ENCODE measurements at places on chromosomes 5 and 9. TPM values are rescaled to one million over a fixed set of nuclear protein-coding genes. Genes with fewer than 3 reads are reported as not detected.

The DMRT3 gene
- total RNA-seq: 1.1 TPM

The NRG2 gene
- total RNA-seq: 5.7 TPM

The SH3PXD2B gene
- total RNA-seq: 56.6 TPM

The FBP1 gene
- 14.5 TPM for total RNA-seq

The BTNL8 gene
- 0.96 TPM for total RNA-seq

The NPM1 gene
- total RNA-seq: 526 TPM

GRCh38 chr9:128987805-128988204, 40.3 kb downstream of the NUP188 start:
- no peak for DNase-seq

GRCh38 chr5:137179203-137179602, 319.9 kb downstream of the SPOCK1 start:
- no peak for DNase-seq

DNA sequence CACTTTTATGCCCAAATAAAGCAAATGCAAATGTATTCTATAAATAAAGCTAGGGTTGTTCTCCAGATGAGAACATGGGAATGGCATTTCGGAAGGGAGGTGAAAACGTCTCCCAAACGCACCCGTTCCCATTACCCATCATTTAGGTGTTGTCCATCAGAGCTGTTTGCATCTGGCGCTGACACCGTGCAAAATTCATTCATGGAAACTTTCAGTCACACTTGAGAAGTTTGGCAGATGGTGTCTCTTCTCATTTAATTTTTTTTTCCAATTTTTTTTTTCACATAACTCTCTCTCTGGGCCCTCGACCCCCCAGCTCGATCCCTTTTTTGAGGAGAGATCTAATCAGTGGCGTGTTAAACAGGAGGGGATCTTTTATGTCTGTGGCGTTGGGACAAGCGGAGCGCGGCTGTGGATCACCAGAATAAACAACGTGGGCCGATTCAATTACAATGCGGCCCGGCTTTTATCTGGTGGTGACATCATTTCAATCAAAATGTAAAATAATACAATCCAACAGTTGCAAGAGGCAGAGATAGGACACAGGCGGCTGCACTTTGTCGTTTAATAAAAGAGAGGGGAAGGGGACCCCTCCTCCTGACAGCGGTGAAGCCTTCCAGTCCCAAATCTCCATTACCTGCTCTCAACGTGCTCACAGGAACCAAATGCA, 246.1 kb upstream of the IRX4 start:
- DNase-seq: no peak

GRCh38 chr9:92562461-92562967, 26.7 kb upstream of the ECM2 start:
- DNase-seq: no peak

DNA sequence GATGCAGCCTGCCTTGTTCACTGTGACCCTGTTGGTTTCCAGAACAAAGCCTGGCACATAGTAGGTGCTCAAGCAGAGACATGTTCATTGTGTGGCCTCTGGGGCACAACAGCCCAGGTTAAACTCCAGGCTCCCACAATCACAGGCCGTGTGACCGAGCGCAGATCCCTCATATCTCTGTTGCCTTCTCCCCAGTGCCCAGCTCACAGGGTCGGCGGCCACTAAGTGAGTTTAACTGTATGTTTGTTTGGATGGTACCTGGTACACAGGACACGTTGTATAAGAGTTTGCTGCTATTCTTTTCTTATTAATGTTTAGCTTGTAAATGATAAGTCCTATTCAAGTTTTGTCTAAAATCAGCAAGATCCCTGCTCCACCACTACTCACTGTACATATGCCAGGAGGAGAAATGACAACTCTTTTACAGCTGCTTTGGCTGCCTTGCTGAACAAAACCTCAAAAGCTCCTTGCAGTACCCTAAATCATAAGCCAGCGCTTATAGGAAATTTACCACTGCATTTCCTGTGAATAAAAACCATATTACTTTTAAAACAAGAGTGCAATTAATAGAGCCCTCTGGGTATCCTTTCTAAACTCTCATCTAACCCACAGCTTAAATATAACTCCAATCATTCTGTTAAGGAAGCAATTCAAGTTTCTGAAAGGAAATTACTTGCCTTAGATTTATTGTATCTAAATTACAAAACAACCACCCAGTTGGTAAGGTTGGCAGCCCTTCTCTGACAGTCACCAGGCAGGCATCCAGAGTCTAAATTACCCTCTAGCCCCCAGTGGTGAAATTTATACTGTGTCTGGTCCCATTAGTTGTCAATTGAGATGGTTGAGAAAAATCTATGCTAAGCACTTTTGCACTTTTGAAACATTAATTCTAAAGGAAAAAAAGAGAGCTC, 379.4 kb downstream of the SEMA5A start:
- DNase-seq: no peak

DNA sequence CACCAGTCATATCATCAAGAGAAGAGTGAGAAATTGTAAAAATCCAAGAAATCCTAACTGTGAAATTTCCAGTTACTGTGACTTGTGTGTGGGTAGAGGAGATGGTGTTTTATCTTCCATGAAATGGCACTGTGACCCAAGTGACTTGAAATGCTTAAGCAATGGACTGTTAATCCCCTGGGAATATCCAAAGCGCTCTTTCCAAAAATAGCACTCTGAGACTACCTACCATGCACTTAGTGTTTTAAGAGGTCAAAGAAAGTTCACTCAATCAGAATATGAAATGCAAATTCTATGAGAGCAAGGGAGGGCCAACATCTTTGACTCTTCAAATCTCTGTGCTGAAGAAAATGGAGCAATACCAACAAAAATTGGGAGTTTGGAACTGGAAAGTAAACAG, 244.0 kb downstream of the GABRB2 start:
- no peak for DNase-seq

- no peak for DNase-seq
Observed at GRCh38 chr5:99316484-99316883, 387.7 kb upstream of the CHD1 start.

- DNase-seq: no peak
Observed at GRCh38 chr5:167998148-167998767, 293.2 kb upstream of the WWC1 start.

- DNase-seq: peak; percentile 30
Observed at GRCh38 chr5:27038476-27038875, at the start of gene CDH9. Gene CDH9, minus strand, starts transcription at chr5:27038586. Its CDS starts 50,253 bp downstream, at chr5:26988333.

GRCh38 chr9:19552282-19553105, 143.7 kb downstream of the ACER2 start:
- DNase-seq: no peak

DNA sequence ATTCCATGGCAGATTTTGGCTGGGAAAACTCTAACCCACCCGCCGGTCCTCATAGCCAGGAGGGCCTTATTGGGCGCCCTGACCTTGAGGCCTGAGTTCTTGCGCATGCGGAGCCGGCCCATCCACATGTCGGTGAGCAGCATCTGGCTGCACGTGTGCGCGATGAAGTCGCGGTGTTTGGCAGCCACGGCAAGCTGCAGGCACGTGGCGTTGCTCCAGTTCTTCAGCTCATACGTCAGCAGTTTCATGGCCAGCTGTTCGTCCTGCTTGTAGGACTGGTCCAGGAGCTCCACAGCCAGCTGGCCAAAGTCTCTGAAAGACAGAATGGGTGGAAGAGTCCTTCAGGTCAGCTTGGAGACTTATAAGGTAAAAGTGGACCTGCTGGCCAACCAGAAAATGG, 204.3 kb upstream of the KLF9 start:
- no peak for DNase-seq

DNA sequence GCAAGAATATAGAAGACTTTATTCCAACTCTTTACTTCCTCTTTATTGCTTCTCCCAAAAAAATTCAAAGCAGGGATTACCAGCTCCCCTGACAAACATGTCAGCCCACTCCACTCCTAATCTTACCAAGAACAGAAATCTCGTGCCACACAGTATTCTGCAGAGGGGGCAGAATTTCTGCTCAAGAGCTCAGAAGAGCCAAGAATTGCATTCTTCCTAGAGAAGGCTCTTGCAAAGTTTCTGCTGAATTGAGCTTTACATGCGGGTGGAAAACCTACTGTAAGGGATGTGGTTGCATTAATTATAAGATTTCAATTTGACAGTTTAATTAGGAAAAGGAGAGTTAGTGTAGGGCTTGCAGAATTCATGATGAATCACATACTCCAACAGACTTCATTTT, 428.5 kb downstream of the CETN3 start:
- DNase-seq: no peak

DNA sequence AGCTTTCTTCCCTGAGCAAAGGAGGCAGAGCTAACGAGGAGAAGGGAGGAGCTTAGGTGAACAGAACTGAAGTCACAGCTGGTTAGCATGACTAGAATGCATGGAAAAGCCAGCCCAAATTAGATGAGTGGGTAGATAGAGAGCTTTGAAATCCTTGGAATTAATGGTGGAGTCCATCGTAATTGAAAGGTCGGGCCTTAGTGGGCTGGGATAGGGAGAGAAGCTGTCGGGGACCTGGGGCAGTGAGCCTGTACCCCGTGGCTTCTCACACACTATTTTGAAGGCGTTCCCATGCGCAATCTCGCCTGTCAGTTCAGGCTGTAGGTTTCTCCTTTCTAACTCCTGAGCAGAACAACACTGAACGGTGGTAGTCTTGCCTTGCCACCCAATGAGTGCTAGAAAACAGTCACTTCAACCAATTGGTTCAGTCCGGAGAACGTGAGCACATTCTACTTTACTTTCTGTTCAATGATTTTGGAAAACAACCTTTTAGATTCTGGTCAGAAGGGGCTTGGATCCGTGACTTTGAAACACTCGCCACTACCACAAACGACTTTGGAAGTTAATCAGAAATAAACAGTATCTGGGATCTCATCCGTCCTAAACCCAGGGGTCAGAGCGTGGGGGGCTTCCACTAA, 655 bp upstream of the RAI14 start:
- no peak for DNase-seq

GRCh38 chr9:89919171-89919681, 314.4 kb downstream of the GADD45G start:
- DNase-seq: peak; percentile 57

DNA sequence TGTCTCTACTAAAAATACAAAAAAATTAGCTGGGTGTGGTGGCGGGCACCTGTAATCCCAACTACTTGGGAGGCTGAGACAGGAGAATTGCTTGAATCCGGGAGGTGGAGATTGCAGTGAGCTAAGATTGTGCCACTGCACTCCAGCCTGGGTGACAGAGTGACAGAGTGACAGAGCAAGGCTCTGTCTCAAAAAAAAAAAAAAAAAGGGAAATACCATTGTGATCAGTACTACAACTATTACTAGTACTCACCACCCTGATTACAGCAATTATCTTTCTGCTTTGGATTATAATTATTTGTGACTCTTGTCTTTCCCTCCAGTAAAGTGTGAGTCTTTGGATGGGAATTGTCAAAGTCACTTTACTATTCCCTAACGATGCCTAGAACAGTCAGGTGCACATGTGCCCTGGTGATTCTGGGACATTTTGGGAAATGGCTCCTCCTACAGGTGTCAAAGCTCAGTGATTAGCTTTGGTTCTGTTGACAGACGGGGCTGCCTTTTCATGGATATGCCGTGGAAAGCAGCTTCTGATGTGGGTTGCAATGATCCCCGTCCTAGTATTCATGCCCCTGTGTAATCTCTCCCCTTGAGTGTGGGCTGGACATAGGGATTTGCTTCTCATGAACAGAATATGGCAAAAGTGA, 31.8 kb upstream of the FRRS1L start:
- no peak for DNase-seq

- no peak for DNase-seq
Observed at GRCh38 chr5:105554568-105555169, 1992.1 kb upstream of the NUDT12 start.

DNA sequence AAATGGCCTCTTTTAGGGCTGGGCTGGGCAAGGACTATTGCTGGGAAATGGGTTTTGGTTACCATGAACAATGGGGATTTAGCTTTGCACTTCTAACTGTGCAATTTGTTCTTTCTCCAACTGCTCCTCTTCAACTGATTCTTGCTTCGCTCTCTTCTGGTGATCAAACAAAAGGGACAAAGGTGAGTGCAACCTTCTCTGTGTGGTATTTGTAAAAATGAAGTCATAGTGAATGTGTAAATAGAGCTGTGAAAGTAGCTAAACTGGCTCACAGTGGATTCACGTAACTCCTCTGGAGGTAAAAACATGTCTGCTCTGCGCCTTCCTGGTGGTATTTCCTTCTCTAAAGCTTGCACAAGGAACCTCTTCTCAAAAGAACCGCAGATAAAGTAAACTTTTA, 20.9 kb upstream of the SPINK14 start:
- no peak for DNase-seq

DNA sequence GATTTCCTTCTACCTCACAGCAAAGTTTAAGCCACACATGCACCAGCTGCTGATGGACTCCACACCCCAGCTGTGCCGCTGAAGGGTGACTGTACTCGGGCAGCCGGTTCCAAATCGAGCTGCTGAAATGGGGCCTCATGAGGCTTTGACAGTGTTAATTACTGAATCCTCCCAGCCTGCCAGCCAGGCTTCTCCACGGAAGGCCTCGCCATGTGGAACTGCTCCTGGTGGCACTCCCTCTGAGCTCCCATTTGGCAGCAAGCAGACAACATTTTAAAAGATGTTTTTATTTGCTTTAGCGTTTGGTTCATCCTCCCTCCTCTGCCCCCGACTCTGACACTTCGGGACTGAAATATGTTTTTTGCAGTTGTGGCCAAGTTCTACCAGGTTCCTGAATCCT, 479.4 kb upstream of the MPDZ start:
- no peak for DNase-seq

GRCh38 chr9:109320742-109321448, at the start of gene EPB41L4B:
Gene EPB41L4B, minus strand, starts transcription at chr9:109321059. Its CDS starts 613 bp downstream, at chr9:109320446.
- peak; percentile 92 for DNase-seq

DNA sequence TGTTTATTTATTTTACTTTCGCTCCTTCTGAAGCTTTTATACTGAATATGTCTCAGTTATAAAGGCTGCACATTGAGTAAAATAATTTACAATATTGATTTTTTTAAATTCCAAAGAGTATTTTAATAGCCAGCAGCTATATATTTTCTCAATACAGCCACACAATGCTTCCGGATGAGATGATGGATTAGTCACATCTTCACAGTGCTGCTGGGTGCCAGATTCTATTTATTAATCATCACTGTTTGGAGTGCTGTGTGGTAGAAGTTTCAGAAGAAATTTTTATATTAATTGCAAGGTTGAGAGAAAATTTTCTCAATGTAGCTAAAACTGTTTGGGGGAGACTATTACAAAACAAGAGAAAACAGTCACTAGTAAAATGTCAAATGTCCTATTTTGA, 989.8 kb downstream of the TLE4 start:
- no peak for DNase-seq

DNA sequence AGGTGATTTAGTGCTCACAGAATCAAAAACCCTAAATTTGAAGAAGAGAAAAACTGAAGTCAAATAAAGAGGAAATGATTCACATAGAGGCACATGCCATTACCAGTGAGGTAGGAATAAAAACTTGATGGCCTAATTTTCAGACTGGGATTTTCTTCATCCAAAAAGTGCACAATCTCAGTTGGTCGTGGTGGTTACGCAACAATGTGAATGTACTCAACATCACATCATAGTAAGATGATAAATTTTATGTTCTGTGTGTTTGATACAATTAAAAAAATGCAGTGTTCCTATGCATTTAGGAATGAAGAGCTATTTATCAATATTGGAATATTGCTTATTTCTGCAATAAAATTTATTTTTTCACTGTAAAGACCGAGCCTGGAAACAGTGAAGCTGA, 60.7 kb downstream of the SV2C start:
- DNase-seq: no peak

GRCh38 chr9:88750832-88751360, 215.9 kb downstream of the NXNL2 start:
- DNase-seq: no peak

GRCh38 chr5:1652873-1653697, 129.3 kb upstream of the LPCAT1 start:
- peak; percentile 64 for DNase-seq
